GM18507 (cell line): ENCODE measurements at places on chromosomes 7 and 10.

- no peak for DNase-seq
Measured at GRCh38 chr7:68334636-68335272, 1263.5 kb upstream of the AUTS2 start.

- DNase-seq, result no peak
Measured at GRCh38 chr10:21807180-21807579, 196.3 kb downstream of the DNAJC1 start.

- DNase-seq, result no peak
Measured at GRCh38 chr7:128351296-128352152, 7.8 kb upstream of the RBM28 start.

DNA sequence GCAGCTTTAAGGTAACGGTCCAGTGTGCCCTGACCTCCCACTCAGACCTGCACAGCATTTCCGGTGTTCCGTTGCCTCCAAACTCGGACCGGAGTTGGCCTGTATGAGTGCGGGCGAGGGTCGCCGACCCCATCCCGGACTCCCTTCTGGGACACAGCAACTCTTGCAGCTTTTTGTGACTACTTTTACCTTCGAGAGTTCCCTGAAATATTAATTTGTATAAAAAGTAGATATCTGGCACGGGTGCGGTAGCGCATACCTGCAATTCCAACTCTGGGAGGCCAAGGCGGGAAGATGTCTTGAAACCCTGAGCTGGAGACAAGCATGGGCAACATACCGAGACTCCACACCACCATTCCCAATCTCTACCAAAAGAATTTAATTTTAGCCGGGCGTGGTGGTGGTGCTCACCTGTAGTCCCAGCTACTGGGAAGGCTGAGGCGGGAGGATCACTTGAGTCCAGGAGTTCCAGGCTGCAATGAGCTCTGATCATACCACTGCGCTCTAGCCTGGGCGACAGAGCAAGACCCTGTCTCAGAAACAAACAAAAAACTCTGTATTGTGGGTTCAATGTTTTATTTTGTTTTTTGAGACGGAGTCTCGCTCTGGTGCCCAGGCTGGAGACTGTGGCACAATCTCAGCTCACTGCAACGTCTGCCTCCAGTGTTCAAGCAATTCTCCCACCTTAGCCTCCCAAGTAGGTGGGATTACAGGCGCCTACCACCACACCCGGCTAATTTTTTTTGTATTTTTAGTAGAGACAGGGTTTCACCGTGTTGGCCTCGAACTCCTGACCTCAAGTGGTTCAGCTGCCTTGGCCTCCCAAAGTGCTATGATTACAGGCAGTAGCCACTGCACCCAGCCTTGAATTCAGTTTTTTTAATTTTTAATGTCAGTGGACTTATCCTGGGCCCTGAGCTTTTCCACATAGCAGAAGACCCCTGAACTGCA lies 1.1 kb upstream of the PPP1R35 start:
- no peak for DNase-seq

GRCh38 chr10:88920198-88920597 lies 32.4 kb downstream of the ACTA2 start:
- no peak for DNase-seq
